ENCODE measurements at places on chromosomes 5 and 9.
A peak's percentile ranks its signal among the peaks of the same experiment; 100 is the strongest.

- no peak for DNase-seq
Measured at GRCh38 chr9:83699615-83700014, 8.1 kb downstream of the UBQLN1 start.

DNA sequence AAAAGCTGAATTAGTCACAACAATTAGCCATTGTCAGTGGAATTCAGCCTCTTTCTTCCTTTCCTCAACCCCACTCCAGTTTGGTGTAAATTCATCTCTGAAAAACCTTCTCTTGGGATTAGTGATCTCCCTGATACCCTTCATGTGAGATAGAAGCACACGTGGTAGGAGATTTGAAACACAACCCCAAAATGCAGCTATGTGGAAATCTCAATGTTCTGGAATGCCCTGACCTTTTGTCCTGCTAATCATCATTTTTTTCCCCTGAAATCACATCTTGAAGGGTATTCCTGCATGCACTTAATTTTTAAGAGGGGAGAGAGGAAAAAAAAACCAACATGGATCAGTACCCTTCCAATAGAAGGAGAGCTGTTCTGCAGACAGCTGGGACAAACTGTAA, 612.6 kb downstream of the EBF1 start:
- no peak for DNase-seq

DNA sequence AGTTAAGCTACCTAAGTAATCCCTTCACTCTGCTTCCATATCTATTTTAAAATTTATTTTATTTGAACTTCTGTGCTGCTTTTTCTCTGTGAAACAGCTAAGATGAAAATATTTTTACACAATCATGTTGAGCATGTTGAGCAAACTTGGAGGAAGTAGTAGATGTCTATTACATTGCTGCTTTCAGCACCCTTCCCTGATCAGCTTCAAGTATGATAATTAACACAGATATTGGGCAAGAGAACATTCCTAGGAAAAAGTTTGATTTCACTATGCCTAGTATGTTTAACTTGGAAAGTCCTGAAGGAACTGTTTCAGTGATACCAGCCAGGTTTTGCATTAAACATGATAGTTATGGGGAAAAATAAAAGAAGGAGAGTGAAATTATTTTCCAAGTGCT, 283.6 kb downstream of the ELAVL2 start:
- DNase-seq, result no peak

GRCh38 chr5:92309336-92309991, 926.3 kb upstream of the ARRDC3 start:
- no peak for DNase-seq

DNA sequence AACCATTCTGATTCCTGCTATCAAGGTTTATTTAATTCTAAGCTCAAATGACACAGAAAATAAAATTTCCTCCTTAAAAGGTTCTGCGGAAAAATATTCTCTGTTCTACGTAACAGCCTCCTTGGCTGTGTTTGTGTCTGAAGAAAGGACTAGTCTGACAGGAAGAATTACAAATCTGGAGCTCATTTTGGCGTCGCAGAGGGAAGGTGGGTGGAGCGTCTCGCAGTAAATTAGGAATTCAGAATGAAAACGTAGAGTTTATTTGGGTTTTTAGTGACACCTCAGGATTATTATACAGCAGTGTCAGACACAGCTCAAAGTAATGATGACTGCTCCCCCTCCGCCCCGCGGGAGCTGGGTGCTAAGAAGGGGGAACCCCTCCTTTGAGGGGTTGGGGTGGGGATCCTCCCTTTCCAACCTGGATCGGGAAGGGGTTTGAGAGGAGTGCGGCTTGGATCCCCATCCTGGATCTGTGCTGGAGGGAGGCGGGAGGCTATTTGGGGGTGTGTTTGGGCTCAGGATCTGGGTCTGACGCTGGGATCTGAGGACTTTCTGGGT, 933 bp upstream of the TGFBR1 start:
- DNase-seq, result no peak

- no peak for DNase-seq
Measured at GRCh38 chr9:23526806-23527205, 299.2 kb downstream of the ELAVL2 start.

DNA sequence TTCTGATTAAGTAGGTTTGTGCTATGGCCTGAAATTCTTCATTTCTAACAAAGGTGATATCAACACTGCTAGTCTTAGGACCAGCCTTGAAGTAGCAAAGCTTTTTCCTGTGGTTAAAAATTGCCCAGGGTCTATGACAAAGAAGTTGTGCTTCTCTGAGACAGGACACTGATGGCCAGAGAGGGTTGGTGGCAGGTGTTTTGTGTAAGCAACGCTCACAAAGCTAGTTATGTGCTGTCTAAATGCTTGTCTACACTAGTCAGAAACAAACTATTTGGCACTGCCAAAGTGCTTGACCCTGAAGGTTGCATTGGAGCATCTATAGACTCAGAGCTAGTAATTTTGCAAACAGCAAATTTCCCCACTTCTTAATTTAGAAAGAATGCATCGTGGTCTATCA, 44.1 kb upstream of the SELENOP start:
- DNase-seq, result no peak

DNA sequence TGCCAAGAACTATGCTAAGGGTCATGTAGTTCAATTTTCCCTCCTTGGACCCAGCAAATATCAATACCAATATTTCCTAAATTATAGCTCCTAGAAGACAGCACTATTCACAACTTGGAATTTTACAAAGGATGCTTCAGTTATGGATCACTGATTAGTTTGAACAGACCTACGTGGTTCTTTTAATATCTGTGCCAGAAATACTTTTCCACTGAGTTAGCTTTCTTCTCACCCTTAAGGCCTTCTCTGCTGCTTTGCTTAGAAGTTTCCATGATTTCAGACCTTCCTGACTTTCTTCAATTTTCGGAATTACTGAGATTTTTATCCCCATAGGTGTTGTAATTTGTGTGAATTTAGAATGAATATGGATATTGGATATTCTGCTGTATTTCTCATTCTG, 380.4 kb downstream of the PSAT1 start:
- DNase-seq, result no peak

GRCh38 chr9:80937645-80938044, 751.7 kb downstream of the TLE1 start:
- DNase-seq, result no peak

GRCh38 chr9:35308316-35308715, 146.5 kb downstream of the UNC13B start:
- DNase-seq, result no peak

DNA sequence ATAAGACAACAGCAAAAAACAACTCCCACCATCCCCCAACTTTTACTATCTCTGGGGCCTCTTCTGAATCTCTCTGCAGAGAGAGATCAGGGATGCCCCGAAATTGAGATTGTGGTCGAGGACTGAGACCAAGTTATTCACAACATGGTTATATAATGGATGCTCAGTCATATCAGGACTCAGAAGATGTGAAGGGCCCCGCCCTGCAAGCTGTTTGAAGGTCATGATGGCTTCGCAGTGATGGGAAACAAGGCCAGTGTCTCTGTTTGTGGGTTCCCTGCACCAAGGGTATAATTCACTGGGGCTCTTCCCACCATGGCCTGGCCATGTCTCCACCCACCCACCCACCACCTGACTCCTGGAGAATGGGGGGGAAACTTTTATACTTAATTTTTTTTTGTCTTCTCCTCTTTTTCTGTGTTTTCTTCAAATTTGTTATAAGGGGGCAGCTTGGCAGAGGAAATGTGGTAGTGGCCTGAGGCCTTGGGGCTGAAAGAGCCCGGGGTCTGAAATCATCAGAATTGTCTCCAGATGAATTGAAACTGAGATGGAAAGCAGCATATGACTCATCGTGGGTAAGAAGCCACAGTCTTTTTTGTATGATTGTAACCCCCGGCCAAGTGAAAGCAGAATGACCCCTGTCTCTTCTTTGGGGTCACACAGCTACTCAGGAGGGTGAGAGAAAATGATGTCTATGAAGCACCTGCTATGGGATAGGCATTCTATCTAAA, 15.0 kb upstream of the TEX48 start:
- peak; percentile 60 for DNase-seq

- no peak for DNase-seq
Measured at GRCh38 chr5:10653043-10653442, 89.2 kb downstream of the ANKRD33B start.

- DNase-seq, result no peak
Measured at GRCh38 chr9:130072515-130073235, 19.0 kb downstream of the GPR107 start.

- DNase-seq, result no peak
Measured at GRCh38 chr5:38579105-38579504, 22.7 kb upstream of the LIFR start.

GRCh38 chr5:82031220-82032119, 59.6 kb downstream of the ATG10 start:
- DNase-seq, result no peak

- no peak for DNase-seq
Measured at GRCh38 chr5:110945874-110946436, 125.6 kb upstream of the TSLP start.

GRCh38 chr5:42654645-42655044, 102.0 kb upstream of the CCDC152 start:
- DNase-seq, result no peak

DNA sequence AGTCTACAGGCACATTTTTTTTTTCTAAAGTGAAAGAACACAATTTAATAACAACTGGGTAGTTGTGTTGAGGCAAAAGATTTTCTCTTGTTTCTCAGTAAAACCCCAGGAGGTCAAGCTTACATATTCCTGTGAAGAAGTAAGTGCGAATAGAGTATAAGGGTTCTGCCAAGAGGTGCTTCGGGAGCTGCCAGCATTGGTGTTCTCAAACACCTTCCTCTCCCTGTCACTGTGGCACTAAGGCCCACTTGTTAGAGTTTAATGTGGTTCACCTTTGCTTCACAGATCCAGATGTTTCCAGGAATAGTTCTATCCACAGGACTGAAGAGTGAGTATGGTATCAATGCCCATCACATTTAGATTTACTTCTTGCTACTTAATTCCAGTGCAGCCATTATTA, 91.7 kb upstream of the C6 start:
- DNase-seq, result no peak

GRCh38 chr9:124500796-124501611, 6.2 kb downstream of the NR5A1 start:
- DNase-seq, result no peak

DNA sequence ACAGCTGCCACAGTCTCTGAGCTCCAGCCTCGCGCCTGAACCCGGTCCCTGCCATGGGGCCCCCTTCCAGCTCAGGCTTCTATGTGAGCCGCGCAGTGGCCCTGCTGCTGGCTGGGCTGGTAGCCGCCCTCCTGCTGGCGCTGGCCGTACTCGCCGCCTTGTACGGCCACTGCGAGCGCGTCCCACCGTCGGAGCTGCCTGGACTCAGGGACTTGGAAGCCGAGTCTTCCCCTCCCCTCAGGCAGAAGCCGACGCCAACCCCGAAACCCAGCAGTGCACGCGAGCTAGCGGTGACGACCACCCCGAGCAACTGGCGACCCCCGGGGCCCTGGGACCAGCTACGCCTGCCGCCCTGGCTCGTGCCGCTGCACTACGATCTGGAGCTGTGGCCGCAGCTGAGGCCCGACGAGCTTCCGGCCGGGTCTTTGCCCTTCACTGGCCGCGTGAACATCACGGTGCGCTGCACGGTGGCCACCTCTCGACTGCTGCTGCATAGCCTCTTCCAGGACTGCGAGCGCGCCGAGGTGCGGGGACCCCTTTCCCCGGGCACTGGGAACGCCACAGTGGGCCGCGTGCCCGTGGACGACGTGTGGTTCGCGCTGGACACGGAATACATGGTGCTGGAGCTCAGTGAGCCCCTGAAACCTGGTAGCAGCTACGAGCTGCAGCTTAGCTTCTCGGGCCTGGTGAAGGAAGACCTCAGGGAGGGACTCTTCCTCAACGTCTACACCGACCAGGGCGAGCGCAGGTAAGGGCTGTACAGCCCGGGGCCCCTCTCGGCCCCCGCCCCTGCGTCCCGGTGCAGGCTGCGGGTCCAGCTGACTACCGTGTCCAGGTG, 509 bp downstream of the LVRN start:
- DNase-seq, result no peak

- DNase-seq, result no peak
Measured at GRCh38 chr9:78899006-78899405, 602.1 kb downstream of the PSAT1 start.

GRCh38 chr5:52759331-52759730, 28.4 kb upstream of the ITGA1 start:
- no peak for DNase-seq

DNA sequence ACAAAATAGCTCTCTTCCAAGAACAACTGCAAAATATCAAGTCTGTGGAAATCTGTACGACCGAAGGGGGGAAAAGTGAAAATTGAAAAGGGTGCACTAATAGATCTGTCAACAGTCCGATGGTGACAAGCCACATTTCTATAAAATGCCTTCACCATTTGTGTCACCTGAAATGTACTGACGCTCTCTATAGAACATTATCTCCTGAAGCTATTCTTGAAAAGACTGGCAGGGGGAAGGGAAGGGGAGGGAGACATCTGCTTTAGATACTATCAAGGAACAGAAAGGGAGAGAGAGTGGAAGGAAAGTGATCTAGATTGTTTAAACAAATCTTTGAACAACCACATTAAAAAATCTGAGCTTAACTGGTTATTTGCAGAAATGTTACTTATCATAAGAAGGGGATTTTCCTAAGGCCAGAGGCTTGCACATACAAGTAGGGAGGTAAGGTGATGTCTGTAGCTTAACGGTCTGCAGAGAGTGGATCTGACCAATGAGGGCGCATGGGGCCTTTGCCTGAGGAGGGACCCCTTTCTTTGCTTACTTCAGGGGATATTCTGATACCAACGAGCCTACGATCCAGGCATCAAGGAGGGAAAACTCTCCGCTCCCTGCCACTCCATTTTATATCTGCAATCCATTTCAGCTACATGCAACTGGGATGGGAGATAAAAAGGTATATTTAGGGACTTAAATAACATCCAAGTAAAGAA, 92.1 kb downstream of the CRB2 start:
- no peak for DNase-seq

DNA sequence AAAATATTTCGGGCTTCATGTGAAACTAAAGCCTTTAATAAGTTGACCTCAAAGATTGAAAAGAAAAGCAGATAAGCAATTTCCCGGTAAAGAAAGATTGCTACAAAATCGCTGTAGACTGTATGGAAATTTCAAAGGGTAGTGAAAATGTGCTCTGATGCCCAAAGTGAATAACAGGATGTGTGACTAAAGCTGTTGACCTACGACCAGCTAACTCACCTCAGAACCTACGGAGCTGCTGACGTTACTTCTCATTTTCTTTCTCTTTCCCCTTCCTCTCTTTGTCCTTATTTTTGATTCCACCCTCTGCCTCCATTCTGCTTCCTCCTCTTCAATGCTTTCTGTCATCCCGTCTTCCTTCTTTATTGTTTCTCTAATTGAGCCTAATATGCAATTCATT, 103.2 kb downstream of the PDE4D start:
- peak; percentile 6 for DNase-seq

GRCh38 chr5:105640328-105640727, 2030.4 kb downstream of the EFNA5 start:
- DNase-seq, result no peak
